A549 treated with DMSO at 1 μM for 4 hours (cell line): ENCODE measurements at places on chromosomes 5 and 9. TPM values are rescaled to one million over a fixed set of nuclear protein-coding genes. Genes with fewer than 3 reads are reported as not detected.

Gene SHOC1
- 0.07 TPM in 1 of 5 replicates, not detected in the others for total RNA-seq

Gene MUSK
- total RNA-seq = not detected in 5 replicates

Gene KIF2A
- total RNA-seq = 31.7 to 45.9 TPM (median 43.1 TPM) in 5 replicates

Gene PCDHB8
- 0.24 to 0.35 TPM (median 0.29 TPM) in 5 replicates for total RNA-seq

Gene TBCA
- total RNA-seq = 266 to 288 TPM (median 276 TPM) in 5 replicates

Gene CRHBP
- total RNA-seq = 0.09 to 0.16 TPM (median 0.14 TPM) in 3 of 5 replicates, not detected in the others

Gene CYLC2
- not detected in 5 replicates for total RNA-seq

Gene PCDHGA4
- total RNA-seq = 0.09 to 0.17 TPM (median 0.14 TPM) in 5 replicates

Gene IGIP
- total RNA-seq = 0.92 to 1.2 TPM (median 1.2 TPM) in 5 replicates
